ENCODE measurements at places on chromosomes 1 and 21.

DNA sequence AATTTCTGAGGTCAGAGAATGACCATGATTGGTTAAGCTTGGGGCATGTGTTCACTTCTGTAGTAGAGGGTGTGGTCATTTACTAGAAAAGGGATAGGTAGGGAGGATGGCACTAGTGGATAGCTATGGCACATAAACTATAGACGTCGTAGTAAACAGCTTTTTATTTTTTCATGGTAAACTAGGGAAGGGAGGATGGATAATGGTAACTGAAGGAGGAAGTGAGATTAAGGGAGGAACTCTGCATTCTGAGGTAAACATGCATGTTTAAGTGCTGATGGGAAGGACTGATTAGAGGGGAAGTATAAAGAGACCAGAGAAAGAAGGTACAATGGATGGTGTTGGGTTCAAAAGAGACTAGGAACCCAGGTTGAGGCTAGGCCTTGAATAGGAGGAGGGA, 26.9 kb downstream of the PTGS2 start:
- no peak for DNase-seq

DNA sequence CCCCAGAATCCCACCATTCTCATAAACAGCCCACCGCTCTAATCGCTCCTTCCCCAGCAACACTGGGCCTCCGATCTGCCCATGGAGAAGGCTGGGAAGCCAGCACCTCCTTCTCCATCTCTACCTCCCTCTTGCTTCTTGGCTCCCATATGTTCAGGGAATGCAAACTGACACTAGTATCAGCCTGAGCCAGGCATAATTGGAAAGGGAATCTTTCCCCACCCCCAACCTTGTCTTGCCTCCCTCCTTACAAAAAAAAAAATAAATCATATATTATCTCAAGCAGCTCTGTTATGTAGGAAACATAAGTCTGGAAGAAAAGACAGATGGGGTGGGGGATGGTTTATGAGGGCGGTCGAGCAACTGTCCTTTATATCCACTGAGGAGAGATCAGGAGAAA, 127.2 kb downstream of the NAV1 start:
- DNase-seq = no peak

GRCh38 chr1:181743878-181744312, 260.6 kb downstream of the CACNA1E start:
- DNase-seq = no peak

GRCh38 chr1:75742047-75742625, 17.6 kb downstream of the ACADM start:
- peak; percentile 93 for DNase-seq

- DNase-seq = no peak
Observed at GRCh38 chr1:67732750-67733151, 47.8 kb downstream of the GADD45A start.

DNA sequence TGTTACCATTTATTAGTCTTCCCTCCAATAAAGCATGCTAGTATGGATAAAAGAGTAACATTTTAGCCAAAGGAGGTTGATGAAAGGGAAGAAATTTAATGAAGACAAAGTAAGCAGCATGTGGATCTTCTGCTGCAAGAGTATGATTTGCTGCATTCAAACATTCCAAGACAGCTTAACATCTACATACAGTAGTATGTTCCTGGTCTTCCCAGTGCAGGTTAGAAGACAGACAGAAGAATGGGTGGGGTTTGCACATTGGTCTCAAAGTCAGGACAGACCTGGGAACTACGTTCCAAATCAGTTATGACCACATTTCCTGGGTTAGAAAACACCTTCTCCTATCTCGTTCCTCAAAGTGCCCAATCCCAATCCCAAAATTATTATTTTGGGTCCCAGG, 43.3 kb downstream of the PUM1 start:
- no peak for DNase-seq

GRCh38 chr1:112727716-112728115, 12.6 kb upstream of the PPM1J start:
- DNase-seq = no peak

- DNase-seq = peak; percentile 75
Observed at GRCh38 chr1:8373581-8374241, 55.8 kb downstream of the SLC45A1 start.

GRCh38 chr1:191702124-191702523, 456.1 kb upstream of the RGS18 start:
- no peak for DNase-seq

GRCh38 chr1:200704986-200705500, 33.6 kb upstream of the CAMSAP2 start:
- no peak for DNase-seq

- no peak for DNase-seq
Observed at GRCh38 chr1:51385776-51386175, 55.4 kb upstream of the TTC39A start.

- DNase-seq = no peak
Observed at GRCh38 chr1:200755456-200755855, 16.8 kb downstream of the CAMSAP2 start.

DNA sequence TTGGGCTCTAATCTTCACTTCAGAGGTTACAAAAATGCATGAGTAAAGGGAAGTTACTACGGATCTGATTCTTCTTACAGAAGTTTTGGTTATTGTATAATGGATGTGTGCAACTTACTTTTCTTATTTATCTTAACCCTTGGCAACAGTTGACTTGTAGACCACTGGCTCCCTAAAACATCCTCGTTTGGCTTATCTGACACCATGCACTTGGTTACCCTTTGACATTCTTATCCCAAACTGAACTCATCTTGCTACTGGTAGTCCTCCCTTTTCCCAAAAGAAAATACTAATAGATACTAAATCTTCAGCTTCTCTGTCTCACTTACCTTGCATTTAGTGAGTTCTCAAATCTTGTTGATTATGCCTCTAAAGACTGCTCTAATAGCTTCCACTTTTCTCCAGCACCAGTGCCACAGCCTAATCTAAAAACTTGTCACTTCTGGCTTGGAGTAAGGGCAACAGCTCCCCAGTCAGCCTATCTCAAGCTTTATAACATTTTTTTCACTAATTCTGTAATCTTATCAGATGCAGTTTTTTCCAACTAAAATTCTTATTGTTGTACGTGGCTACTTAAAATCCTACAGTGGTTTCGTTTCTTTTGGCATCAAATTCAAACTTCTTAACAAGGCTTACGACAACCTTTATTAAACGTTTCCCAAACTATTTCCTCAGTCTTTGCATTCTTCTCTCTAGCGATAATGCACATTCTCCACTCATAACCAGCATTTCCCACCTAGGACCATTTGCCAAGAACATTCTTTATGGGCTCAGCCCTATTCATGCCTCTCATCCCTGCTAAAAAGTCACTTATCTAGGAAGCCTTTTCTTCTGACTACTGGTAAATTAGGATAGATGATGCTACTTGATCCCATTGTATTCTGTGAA, 204.2 kb downstream of the KCNT2 start:
- DNase-seq = no peak

GRCh38 chr1:77047978-77048614, 171.1 kb downstream of the PIGK start:
- no peak for DNase-seq

DNA sequence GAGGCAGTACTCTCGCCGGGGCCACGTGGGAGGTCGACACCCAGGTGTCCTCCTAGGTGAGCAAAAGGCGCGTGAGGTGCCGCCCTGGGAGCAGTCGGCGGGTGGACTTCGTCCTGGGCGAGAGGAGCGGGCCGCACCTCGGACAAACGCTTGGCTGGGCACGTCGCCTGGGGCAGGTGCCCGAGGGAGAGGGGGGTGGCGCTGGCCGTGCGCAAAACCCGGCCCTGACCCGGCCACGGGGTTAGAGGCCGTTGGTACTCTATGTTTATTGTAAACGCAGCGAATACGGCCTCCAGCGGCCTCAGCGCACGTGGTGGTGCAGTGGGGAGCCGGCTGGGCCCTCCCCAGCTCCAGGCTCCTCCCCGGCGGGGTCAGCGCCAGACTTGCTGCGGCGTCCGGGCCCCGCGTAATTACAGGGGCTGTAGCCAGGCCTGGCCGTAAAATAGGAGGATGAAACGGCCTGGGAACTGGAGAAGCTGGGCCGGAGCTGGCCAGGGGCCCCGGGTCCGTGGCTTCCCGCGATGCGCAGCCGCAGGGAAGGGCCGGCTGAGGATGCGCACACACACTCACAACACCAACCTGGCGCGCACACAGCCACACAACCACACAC, 1.6 kb upstream of the EFNA1 start:
- DNase-seq = peak; percentile 92

GRCh38 chr1:211174375-211174774, 40.4 kb upstream of the KCNH1 start:
- no peak for DNase-seq

GRCh38 chr1:212504171-212504803, 71.6 kb downstream of the NENF start:
- DNase-seq = no peak

- DNase-seq = no peak
Observed at GRCh38 chr1:3033040-3033789, 11.9 kb downstream of the ACTRT2 start.

DNA sequence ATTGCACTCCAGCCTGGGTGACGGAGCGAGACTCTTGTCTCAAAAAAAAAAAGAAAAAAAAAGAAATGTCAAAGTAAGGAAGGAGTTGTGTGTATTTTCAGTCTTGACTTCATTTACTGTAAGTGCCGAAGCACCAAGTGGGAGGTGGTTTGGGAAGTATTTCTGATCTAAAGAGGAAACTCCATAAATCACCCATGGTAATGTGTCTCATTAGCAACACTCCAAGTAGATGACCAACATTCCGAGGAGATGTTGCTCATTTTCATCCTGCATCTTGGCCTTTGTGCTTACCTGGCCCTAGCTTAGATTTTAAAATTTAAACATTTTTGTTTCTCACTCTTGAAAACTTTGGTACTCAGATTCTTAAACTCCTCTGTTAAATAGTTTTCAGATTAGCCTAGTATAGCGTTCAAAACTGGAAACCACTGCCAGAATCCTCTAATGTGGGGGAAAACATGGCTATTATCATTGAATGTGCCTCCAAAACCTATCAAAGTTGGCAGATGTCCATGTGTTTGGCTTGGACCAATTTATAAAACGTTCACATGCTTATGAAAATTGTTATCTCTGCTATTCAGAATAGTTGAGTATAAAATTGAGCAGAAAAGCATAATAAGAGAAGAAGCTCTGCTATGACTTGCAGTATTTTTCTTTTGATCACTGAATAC, 110.4 kb downstream of the NFIA start:
- no peak for DNase-seq

DNA sequence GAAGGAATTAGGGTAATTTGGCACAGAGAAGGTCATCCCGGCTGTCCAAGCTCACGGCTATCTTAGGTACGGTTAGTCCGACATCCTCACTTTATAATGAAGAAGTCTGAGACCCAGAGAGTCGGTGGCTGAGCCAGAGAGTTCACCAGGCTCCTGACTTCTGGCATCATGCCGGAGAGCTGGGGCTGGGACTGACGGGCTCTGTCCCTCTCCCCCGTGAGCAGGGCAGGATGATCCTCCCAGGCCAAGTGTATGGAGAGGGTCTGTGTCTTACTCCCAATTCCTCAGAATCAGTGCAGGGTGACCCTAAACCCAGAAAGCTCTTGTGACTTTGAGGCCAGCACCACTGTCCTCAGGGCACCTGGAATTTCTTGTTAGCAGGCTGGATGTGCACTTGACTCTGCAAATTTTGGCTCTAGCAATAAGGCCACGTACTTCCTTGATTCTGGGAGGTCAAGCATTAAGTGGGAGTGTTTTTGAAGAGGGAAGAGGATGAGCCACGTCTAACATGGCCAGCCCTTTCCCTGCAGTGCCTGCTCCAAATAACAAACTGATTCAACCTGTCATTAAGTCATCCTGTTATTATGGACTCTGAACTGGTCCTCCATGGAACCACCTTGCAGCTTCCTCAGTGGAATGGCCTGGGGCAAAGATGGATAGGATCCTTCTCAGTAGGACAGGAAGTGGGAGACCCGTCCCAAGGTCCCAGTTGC, 20.8 kb upstream of the BTG2 start:
- no peak for DNase-seq

DNA sequence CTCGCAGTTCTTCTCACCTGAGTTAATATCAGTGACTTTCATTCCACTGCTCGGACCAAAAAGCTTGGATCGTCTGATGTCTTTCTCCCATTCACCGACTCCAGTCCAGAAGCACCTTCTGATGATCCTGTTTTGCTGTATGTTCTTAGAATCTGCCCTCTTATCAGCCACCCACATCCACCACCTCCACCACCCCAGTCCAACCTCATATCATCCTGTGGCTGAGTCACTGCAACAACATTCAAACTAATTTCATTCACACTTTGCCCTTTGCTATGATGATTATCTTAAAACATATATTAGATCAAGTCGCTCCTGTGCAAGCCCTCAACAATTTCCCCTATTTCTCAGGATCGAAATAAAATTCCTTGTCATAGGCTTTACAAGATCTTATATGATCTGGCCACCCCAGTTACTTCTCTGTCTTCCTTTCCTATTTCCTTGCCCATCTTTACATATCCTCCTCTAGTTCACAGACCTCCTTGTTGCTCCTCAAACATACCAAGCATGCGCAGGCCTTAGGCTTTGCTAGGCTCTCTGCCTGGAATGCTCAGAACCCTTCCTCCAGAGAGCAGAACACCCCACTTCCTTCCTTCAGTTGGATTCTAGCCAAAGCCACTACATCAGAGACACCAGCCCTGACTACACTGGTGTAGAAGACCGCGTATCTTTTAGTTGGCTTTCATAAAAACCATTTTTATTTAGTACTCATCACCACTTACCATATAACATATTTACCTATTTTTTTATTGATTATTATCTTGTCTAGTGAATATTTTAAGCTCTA, 335.7 kb upstream of the GREM2 start:
- DNase-seq = no peak

DNA sequence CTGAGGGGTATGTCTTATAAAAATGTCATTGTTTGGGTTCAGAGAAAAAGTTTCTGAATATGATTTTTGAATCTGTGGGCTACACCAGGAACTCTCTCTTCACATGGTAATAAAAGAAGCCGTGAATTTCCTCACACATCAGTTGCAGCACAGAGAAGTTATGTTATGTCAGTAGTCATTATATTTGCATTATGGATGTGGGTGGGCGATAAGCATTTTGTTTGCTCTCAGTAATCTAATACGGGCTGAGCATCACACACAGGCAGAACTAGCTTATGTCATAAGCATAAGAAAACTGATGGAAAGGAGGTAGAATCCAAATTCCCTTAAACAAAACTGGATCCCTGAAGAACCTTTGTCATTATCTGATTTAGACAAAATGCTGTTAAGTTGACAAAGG, 70.8 kb downstream of the PRDM2 start:
- no peak for DNase-seq

- DNase-seq = no peak
Observed at GRCh38 chr1:232968965-232969364, 18.6 kb downstream of the NTPCR start.

- no peak for DNase-seq
Observed at GRCh38 chr1:94463056-94463764, 45.0 kb downstream of the ABCD3 start.

- DNase-seq = peak; percentile 86
Observed at GRCh38 chr1:11037740-11038182, 9.3 kb downstream of the MASP2 start.

DNA sequence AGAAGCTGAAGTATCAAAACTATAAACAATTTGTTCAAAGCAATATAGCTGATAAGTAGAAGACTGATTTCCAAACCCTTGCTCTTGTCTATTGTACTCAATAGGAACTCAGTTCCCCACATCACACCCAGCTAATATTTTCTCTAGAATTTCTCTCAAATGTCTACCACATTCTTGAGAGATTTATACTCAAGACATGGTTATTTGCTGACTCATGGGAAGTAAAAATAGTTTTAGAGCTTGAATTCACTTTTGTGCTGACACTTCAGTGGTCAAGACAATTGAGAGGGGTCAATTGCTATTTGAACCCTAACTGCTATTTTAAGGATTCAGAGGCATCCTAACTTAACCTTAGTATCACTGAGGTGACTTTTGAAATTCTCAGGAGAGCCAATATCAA, 99.0 kb downstream of the TNNI3K start:
- DNase-seq = no peak

GRCh38 chr1:233328142-233328921, 808 bp downstream of the MAP3K21 start:
- DNase-seq = peak; percentile 47
